ENCODE measurements at places on chromosomes 13 and 19.

- DNase-seq = no peak
Measured at GRCh38 chr13:82847595-82847994, 1034.7 kb downstream of the SLITRK1 start.

DNA sequence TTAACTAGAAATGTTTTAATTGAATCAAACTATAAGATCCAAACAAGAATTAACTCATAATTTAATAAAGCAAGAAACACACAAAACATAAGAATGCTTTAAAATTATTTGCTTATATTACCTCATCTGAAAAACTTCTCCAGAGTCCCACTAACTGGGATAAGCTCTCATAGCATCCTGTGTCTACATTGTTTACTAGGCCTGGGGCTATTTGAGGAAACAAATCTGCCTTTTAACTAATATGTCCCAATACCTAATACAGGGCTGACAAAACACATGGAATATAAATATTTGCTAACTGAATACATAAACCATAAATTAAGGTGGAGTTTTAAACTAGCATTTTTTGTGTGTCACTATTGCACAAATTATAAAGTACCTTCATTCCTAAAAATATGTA lies 1399.8 kb upstream of the SLC10A2 start:
- no peak for DNase-seq

DNA sequence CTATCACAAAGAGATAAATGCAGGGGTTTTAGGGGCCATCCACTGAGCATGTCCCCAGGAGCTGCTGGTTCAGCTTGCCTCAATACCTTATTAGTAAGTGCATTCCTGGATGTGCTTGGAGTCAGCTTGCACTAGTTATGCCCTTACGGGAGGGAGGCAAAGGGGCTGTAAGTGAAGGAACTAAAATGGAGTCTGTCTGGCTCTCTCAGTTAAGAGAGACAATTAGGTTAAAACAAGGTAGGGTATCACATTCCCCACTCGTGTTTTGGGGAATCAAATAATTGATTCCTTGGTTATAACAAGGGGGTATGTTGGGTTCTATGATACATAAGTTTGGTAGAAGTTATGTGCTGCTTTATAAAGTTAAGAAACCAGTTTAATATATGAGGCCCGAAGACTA lies 78.9 kb downstream of the ZNF100 start:
- no peak for DNase-seq

DNA sequence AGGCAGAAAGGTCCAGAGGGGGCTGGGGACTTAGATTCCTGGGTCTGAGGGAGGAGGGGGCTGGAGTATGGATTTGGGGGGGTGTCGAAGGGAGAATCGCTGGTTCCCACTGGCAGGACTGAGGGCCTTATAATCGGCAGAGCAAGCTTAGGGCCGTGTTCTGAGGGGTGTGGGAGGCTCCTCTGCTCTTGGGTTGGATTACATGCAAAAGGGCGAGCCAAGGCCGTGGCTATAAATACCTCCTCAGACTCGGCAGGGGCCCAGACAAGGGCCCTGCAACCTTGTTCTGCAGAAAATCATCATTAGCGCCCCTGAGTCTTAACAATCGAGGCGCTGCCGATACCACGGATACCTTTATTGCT lies 707 bp upstream of the MAMSTR start:
- no peak for DNase-seq
